ENCODE measurements at places on chromosomes 4 and X.

GRCh38 chrX:1244164-1245076, 24.2 kb upstream of the CSF2RA start:
- no peak for DNase-seq

DNA sequence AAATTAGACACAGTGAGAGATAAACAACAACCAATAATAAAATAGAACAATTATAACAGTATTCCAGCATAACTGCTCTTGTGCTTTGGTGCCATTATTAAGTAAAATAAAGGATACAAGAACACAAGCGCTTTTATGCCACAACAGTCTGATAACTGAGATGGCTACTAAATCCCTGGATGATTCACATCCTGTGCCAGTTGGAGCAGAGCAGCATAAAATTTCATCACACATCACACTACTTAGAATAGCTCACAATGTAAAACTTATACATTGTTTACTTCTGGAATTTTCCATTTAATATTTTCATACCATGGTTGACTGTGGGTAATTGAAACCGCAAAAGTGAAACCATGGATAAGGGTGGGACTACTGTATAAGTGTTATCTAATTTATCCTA, 399.9 kb upstream of the CNKSR2 start:
- no peak for DNase-seq

GRCh38 chr4:52299120-52299519, 248.0 kb downstream of the SPATA18 start:
- no peak for DNase-seq

DNA sequence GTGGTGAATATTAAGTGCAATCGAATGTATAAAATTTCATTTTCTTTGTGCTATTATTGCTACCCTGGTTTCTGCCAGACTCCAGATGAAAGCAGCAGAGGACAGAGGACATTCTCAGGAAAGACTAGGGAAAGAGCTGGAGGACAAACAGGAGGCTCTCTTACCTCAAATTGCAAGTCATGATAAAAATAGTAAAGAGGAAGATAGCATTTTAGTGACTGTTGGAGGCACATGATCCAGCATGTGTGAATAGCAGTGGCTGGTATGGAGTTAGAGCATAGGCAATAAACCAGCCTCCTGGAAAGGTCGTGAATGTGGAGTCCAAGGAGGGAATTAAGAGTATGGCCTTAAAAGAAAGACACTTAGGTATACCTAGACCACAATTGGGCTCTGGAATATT, 1040.0 kb downstream of the STPG2 start:
- no peak for DNase-seq

DNA sequence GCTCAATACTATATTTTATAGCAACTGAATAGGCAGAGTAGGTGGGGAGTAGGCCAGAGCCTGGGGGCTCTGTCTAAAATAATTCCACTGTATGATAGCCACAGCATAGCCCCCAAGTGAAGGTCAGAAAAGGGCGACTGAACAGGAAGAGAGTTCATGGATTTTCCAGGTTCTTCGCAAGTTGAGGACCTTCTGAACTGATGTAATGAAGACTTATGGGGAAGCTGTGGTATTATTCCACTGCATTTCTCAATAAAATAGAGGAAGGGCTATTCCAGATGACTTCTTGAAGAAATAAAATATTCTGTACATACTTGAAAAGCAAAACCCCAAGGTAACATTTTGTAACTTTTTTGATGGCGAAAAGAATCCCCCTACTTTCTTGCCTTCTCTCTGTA, 231.4 kb upstream of the GPC4 start:
- DNase-seq = no peak

GRCh38 chr4:147985376-147985775, 253.5 kb downstream of the ARHGAP10 start:
- DNase-seq = no peak

GRCh38 chr4:166324321-166324720, 451.3 kb downstream of the TLL1 start:
- DNase-seq = no peak

DNA sequence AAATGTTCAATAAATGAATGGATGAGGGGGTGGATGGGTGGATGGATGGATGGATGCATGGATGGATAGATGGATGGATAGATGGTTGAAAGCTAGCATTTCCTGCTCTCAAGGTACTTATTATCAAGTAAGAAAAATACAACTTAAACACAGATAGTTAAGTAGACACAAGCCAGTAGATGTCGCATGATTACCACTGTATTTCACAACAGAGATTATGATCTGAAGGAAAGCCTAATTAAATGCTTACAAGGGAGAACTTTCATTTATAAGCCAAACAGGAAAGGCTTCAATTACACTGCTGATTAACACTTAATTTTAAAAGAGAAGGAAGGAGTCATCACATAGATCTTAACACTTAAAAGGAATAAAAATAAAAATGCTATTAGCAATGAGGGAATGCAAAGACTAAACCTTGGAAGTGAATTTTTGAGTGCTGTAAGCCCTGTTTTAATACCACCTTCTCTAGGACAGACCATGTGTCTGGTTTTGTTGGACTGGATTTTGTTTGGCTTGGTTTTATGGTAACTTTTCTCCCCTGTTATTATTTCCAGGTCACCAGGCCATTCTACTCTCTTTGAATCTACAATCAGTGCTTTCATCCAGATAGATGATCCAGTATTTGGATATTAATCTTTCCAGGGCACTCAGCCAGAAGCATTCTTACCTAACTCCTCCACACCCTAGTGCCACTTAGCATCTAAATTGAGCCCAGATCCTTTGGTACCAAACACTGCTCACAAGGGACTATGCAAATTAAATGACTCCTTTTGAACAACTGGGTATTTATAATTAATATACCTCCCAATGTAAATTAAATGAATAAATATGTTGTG, 75.5 kb upstream of the SLC39A8 start:
- DNase-seq = no peak

DNA sequence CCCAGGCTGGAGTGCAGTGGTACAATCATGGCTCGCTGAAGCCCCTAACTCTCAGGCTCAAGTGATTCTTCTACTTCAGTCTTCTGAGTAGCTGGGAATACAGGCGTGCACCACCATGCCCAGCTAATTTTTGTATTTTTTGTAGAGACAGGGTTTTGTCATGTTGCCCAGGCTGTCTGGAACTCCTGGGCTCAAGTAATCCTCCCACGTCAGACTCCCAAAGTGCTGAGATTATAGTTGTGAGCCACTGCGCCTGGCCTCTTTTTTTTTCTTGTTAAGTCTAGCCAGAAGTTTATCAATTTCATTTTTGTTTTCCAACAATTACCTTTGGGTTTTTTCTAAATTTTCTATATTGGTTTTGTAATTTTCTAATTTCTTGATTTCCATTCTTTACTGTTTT, 100.6 kb downstream of the GC start:
- DNase-seq = no peak

GRCh38 chrX:24253030-24253429, 60.8 kb downstream of the SUPT20HL2 start:
- DNase-seq = no peak

- DNase-seq = no peak
Observed at GRCh38 chr4:78137532-78137931, 80.4 kb downstream of the FRAS1 start.

DNA sequence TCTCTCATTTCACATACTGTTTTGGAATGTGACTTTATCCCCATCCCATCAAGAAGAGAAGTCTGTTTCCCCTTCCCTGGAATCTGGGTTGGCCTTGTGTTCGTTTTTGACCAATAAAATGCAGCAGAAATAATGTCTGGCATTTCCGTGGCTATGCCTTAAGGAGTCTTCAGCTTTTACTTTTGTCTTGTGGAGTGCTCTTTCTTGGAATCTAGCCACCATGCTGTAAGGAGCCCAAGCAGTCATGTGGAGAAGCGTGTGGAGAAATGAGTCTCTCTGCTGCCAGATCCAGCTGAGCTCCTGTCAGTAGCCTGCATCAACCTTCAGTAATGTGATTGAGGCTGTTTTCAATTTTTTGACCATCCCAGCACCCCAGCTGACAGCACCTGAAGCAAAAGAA, 84.4 kb upstream of the ARMCX2 start:
- DNase-seq = no peak

DNA sequence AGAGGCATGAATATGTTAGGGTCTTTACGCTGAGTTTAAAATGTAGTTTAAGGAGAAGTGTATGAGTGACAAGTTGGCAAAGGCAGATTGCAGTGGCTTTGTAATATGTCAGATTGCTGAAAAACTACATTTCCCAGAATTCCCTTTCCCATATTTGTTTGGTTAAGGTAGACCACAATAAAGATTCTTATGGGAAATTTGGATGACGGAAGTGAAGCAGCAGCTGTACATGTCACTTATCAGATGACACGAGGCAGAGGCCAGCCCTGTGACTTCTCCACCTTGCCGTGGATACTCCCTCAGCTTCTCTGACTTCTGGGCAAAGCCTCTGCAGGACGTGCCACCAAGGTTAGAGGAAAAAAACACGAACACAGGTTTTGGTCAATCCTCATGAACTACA, 229.7 kb upstream of the DKK2 start:
- DNase-seq = no peak

DNA sequence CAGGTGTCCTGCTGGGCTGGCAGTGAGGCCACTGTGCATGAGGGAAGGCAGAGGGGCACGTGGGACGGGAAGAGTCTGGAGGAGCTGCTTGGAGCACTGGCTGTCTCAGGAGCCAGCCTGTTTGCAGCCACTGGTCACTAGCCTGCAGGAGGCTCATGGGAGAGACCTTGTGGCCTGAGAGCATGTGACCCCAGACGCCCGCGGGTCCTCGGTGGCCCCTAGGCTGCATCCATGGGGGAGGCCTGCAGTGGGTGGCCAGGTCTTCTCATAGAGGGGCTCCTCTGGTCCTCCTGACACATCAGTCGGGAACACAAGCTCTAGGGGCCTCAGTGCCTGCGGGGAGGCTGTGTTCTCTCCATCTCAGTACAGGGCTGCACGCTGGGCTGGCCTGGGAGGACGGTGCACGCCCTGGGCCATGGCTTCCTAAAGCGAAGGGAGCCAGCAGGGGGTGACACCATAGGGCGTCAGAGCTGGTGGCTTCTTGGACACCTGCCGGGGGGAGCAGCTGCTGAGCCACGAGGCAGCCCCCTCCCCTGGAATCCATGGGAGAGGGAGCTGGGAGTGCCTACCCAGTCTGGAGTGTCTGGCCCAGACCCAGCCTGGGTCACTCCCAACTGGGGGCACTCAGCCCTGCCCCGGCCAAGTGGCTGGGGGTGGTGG, 12.3 kb downstream of the NAT8L start:
- no peak for DNase-seq

GRCh38 chr4:38939165-38939564, 71.6 kb downstream of the FAM114A1 start:
- DNase-seq = no peak

DNA sequence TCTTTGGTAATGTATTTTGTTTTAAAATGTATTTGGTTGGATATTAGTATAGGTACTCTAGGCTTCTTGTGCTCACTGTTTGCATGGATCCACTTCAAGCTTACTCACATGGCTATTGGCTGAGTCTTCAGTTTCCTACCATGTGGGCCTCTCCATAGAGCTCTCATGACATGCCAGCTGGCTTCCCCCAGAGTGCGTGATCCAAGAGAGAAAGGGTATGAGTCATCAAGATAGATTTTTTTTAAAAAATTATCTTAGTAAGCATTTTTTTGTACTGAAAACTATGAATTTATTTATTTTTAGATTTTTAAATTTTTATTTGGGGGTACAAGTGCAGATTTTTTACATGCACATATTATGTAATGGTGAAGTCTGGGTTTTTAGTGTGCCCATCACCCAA, 219.1 kb upstream of the AMOT start:
- no peak for DNase-seq

DNA sequence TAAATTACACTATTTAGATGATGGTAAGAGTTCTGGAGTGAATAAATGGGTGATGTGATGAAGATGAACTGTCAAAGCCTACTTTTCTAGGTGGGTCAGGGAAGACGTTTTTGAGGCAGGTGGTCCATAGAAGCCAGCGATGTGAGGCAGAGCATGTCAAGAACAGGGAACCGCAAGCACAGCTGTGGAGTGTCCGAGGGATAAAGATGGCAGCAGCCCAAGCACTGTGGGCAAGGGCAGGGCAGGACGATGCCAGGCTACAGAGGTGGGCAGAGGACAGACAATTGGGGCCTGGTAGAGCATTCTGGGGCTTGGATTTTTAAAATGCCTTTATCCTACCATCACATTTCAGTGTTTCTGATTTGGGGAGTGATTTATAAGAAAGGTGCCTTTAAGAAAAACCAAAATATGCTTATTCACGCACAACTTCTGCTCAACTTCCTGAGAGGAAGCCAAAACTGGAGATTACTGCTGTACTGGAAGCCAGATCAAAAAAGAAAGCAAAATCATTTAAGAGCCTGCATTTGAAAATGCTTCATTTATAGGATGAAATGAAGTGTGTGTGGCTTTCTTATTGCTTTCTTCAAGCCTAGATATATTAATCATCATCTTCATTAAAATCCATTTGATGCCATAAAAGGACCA, 119.0 kb upstream of the WDR17 start:
- no peak for DNase-seq

GRCh38 chr4:165724786-165725185, 148.3 kb upstream of the TLL1 start:
- no peak for DNase-seq

GRCh38 chrX:103562801-103563200, 22.5 kb upstream of the TCEAL4 start:
- DNase-seq = no peak

DNA sequence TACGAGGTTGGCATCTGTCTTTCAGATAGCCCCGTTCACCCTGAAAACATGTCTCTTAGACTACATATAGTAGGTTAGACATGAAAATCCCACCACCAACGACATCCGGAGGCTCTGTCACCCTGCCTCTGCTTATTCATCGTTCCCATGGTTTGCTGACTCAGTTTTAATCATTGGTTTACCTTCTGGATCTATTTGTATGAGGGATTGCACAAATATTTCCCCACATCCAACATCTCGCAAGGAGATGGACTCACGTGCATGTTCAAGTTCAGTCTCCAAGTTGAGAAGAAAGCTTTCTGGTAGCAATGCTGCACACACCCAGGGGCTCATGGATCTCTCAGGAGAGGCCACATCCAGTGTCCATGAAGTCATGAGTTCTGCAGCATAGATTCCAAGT, 10.8 kb downstream of the CETN2 start:
- no peak for DNase-seq

- DNase-seq = no peak
Observed at GRCh38 chr4:15718465-15718864, 15.6 kb downstream of the BST1 start.

DNA sequence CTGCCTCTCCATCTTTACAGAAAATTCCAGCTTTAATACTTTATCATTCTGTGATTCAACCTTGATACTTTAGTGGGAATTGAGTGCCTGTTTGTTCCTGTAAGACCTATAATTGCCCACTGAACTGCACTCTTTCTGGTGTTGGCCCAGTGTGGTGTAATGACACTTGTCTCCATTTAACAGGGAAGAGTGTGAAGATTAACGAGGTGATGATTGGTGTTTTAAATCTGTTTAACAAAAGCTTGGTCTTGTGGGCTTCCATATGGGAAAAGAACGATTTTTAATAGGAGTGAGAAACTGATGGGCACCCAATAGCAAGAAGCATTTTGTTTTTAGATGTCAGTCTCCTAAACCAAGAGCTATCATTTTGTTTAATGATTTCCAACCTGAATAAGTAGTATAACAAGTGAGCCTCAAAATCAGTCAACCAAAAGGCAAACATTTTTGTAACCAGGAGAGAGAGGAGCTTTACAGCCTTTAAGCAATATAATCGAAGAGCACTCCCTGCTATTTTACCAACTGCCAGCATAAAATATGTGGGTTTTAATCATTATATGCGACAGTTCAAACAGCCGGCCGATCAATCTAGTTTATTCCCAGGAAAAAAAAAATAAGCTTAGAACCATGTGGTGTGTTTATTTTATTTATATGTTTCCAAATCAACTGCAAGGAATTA, 50.2 kb downstream of the SUPT20HL1 start:
- DNase-seq = no peak
